ENCODE measurements at places on chromosomes 5 and 9.

- no peak for DNase-seq
Measured at GRCh38 chr9:99085949-99086948, 18.7 kb upstream of the TGFBR1 start.

DNA sequence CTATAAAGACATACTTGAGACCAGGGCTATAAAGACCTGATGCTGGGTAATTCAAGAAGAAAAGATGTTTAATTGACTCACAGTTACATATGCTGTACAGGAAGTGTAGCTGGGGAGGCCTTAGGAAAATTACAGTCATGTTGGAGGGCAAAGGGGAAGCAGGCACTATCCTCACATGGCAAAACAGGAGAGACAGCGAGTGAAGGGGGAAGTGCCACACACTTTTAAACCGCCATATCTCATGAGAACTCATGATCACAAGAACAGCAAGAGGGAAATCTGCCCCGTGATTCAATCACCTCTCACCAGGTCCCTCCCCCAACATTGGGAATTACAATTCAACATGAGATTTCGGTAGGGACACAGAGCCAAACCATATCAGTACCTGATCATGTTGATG, 89.9 kb upstream of the ADAMTSL1 start:
- no peak for DNase-seq

DNA sequence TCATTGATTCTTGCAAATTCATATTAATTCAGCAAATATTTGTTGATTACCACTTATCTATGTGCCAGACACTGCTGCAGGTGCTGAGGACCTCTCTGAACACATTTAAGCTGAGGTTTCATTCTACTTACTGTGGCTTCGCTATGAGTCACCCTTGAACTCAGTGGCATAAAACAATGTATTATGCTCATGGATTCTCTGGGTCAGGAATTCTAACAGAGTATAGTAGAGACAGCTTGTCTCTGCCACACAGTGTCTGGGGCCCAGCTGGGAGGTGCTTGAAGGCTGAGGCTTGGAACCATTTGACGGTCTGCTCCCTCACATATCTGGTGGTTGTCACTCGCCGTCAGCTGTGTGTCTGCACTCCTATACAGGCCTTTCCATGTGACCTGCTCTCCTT, 124.3 kb upstream of the NR3C1 start:
- DNase-seq = no peak

DNA sequence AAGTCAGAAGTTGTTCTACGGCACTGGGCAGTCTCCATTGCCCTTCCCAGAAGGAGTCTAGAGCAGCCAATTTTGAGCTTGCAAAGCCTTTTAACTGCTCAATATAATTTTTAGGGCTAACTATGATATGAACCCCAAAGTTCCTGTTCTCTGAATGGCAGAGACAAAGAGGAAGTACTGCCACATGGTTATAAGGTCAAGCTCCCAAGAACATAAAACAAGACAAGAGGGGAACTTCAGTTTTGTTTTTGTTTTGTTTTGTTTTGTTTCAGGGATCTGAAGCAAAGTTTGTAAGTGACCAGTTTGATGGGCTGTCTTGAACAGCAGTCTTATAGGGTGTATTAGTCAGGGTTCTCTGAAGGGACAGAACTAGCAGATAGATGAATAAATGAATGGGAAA, 11.9 kb upstream of the SMC2 start:
- no peak for DNase-seq

- DNase-seq = no peak
Measured at GRCh38 chr9:110559869-110560268, 19.7 kb downstream of the SVEP1 start.

- DNase-seq = no peak
Measured at GRCh38 chr9:70856411-70856810, 265.0 kb downstream of the TRPM3 start.
